ENCODE measurements at places on chromosomes 12 and 14.

- DNase-seq, result no peak
These were observed 54.5 kb upstream of the HECTD1 start for GRCh38 chr14:31261859-31262731.

- DNase-seq, result no peak
These were observed 196.6 kb downstream of the EGLN3 start for GRCh38 chr14:33754261-33754660.

- DNase-seq, result no peak
These were observed 194.2 kb downstream of the ADGRD1 start for GRCh38 chr12:131147894-131148293.

DNA sequence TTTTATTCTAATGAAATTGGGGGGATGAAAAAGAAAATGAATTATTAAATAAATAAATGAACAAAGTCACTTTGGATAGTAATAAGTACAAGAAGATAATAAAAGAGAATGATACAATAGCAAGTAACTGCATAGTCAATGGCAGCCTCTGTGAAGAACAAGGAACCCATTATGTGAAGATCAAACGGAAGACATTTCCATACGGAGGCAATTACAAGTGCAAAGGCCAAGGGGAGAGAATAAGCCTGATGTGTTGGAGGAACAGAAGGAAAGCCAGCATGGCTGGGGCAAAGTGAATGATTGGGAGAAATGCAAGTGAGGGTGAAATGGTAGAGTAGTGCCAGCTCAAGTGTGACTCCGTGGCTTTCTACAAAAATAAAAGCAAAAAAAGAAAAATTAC lies 43.9 kb upstream of the CHPT1 start:
- no peak for DNase-seq

DNA sequence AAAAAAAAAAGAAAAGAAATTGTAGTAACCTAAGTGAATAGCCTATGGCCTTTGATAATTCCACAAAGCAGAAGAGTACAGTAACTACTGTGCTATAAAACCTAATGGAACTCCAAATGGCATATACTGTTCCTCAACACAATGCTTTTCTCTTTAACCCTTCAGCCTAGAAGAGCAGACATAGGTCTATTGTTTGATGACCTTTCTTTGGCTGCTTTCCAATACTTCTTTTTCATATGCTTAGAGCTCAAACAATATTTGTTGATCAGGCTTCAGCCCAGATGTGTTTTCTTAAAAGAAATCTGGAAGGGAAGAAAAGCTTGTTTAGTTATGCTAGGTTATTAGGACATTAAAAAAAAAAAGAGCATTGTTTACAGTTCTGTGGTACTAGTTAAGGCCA lies 116.4 kb downstream of the NTN4 start:
- DNase-seq, result no peak

DNA sequence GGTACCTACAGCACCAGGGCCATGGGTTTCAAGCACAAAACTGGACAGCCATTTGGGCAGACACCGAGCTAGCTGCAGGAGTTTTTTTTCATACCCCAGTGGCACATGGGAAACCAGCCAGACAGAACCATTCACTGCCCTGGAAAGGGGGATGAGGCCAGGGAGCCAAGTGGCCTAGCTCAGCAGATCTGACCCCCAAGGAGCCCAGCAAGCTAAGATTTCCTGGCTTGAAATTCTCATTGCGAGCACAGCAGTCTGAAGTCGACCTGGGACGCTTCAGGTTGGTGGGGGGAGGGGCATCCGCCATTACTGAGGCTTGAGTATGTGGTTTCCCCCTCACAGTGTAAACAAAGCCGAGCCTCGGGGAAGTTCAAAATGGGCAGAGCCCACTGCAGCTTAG lies 81.2 kb upstream of the CCDC175 start:
- DNase-seq, result no peak
